Adrenal gland (tissue), 19 donors: ENCODE measurements at places on chromosomes 6 and 20. TPM values are rescaled to one million over a fixed set of nuclear protein-coding genes. Genes with fewer than 3 reads are reported as not detected.

CDSN gene
- polyA plus RNA-seq, result 0.08 TPM

- no peak for DNase-seq
- no peak overlapping the region for H3K4me3 ChIP-seq
- no peaks in the 10 kb centered on the region for H3K27me3 ChIP-seq
- no peaks in the 10 kb centered on the region for H3K36me3 ChIP-seq
- H3K27ac ChIP-seq, result no peak overlapping the region
- no peaks in the 10 kb centered on the region for H3K4me1 ChIP-seq
These were observed 411.1 kb upstream of the HTR1E start for GRCh38 chr6:86526238-86526637.

DNA sequence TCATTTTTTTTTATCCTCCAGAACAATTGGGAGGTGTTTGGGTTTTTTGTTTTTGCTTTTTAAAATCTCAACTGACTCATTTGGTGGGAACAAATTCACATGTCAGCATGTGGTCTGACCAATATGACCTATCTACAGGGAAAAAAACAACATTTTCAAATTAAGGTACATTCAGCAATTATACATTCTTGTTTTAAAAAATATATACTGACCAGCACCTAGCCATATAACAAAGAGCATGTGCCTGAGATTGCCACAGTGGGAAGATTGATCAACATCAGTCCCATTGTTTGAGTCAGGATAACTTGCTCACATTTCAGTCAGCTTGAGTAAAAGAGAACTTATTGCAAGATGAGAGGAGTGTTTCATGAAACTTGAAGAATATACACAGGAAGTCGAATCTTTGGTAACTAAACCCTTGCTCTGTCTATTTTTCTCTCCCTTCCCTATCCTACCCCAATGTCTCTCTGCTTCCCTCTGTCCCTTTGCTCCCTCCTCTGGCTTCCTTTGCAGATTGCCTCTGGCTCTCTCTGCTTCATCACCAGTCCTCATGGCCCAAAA is 163.2 kb upstream of the TAB2 start:
- H3K4me3 ChIP-seq, result no peak overlapping the region
- no peaks in the 10 kb centered on the region for H3K36me3 ChIP-seq
- no peak for DNase-seq
- H3K4me1 ChIP-seq, result no peaks in the 10 kb centered on the region

GRCh38 chr20:52596256-52596655 is 375.9 kb upstream of the TSHZ2 start:
- H3K36me3 ChIP-seq, result no peaks in the 10 kb centered on the region
- H3K27ac ChIP-seq, result no peak overlapping the region
- no peak overlapping the region for H3K4me3 ChIP-seq
- H3K4me1 ChIP-seq, result no peaks in the 10 kb centered on the region
- peaks cover 6% of the 10 kb centered on the region for H3K27me3 ChIP-seq
